ENCODE measurements at places on chromosomes 5 and 9. TPM values are rescaled to one million over a fixed set of nuclear protein-coding genes. Genes with fewer than 3 reads are reported as not detected.
A peak's percentile ranks its signal among the peaks of the same experiment; 100 is the strongest.

The PLAC8L1 gene
- not detected for total RNA-seq

The TIFAB gene
- 0.10 TPM for total RNA-seq

The SUSD3 gene
- total RNA-seq: 3.7 TPM

The SLF1 gene
- total RNA-seq: 22.3 TPM

The STKLD1 gene
- total RNA-seq: 0.41 TPM

DNA sequence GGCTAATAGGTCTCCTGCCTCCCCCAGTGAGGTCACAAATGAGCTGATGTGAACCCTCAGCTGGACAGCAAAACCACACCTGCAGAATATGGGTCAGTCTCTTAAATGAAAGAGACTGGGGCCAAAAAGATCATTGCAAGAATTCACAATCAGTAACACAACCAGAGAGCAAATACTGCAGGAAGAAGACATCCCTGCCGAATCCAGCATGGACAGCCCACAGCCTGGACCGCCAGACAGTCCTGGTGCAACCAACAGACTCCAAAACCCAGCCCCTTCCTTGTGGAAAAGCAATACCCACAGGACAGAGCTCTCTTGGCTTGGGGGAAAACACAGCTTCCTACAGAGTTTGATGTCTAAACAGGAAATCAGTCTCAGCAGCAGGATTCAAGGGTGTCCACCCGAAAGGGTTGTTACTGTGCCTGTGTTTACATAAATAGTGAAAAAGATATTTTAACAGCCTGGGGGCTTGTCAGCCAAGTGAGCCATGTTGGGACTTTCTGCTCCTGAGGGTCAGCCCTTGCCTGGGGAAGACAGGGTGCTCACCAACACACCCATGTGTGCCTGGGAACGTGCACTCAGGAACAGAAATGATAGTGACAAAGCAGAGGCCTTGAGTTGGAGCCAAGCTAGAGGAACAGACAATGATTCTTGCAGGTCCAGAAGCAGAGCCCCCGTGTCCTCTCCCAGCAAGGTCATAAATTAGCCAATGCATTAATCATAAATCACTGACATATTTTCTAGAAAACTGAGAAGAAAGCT is 106.2 kb downstream of the SEMA5A start:
- DNase-seq: no peak

GRCh38 chr5:664994-665360 is 28.2 kb downstream of the TPPP start:
- no peak for DNase-seq

GRCh38 chr9:89739511-89739910 is 134.7 kb downstream of the GADD45G start:
- DNase-seq: no peak

- DNase-seq: no peak
Observed at GRCh38 chr5:172642051-172642409, 967 bp downstream of the NEURL1B start.

- no peak for DNase-seq
Observed at GRCh38 chr5:140236891-140237598, 62.1 kb downstream of the CYSTM1 start.

DNA sequence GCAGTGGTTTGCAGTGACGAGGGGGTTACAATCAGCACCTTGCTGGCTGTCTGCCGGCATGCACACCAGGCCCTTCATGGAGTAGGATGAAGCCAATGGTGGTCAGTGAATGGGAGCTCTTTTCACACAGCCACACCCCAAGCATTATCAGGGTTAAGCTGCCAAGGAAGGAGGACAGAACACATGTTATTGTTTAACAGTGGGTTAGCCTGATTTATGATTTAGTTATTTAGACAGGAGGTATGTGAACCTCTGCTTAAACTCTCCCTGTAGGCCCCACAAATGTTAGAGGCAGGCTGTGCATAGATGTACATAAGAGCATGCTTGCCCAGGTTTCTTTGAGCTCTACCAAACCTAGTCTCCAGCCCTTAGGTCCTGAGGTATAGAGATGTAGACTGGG is 262.9 kb downstream of the SPOCK1 start:
- no peak for DNase-seq

GRCh38 chr5:124948062-124948753 is 201.8 kb upstream of the ZNF608 start:
- peak; percentile 53 for DNase-seq

- no peak for DNase-seq
Observed at GRCh38 chr5:38650946-38651345, 94.5 kb upstream of the LIFR start.

DNA sequence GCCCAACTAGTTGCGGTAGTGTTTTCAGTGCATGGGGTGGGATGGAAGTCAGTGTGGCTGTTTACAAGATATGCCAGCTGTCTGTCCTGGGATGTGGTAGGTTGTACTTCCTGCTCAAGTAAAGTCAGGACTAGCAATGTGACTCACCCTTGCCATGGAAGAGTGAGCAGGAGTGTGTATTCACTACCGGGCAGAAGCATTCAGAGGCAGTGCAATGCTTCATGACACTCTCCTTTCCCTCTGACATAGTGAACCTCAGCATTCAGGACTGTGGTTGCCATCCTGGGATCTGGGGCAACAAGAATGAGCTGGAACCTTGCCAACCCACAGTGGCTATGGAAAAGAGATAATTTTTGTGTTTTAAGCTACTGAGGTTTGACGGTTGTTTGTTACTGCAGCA is 68.9 kb downstream of the BOD1 start:
- DNase-seq: no peak

- no peak for DNase-seq
Observed at GRCh38 chr9:35577486-35577885, 27.6 kb upstream of the TESK1 start.

DNA sequence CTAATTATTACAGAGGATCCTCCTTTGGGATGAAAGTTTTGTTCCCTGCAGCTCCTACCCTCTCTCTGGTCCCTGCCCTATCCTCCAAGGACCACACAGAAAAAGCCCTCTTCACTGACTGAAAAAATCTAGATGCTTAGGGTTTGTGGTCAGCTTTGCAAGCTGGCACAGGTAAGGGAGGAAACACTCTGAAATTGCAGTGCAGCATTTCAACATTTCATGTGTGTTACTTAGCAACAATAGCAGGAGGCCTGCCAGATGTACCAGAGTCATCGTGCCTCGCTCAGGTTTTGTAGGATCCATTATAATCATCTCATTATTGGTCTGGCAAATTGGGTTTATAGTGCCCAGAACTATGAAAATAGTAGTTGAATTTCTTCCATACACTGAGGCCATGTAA is 109.5 kb downstream of the PALM2AKAP2 start:
- DNase-seq: no peak

GRCh38 chr9:74865177-74865576 is 22.5 kb downstream of the TRPM6 start:
- DNase-seq: no peak

GRCh38 chr9:22238809-22239684 is 207.6 kb upstream of the DMRTA1 start:
- peak; percentile 36 for DNase-seq
